Fibroblast of the conjunctiva (primary cell): ENCODE measurements at places on chromosomes 6 and 20.

DNA sequence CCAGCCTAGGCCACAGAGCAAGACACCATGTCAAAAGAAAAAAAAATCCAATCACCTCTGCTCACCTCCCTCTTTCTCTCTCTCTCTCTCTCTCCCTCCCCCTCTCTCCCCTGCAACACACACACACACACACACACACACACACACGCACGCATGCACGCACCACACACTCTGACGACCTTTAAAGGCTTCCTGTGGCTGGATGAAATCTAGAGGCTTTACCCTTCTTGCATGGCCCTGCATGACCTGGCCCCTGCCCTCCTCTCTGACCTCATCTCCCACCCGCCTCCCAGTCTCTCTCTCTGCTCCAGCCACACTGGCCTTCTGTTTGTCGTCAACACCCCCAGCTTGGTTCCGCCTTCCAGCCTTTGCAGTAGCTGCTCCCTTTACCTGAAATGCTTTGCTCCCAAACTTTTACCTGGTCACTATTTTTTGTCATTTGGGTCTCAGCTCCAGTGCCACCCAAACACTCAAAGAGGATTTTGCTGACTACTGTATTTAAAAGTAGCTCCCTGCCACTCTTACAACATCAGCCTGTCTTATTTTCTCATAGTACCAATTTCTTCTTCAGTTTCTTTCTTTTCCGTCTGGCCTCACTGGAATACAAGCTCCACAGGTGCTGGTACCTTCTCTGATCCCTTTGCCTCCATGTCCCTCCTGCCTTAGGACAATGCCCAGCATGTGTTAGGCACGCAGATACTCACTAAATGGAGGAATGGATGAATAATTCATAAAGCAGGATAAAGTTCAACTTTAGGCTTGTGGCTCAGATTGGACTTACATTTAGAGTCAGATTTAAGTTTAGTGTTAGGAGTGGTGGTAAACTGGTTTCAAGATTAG lies 4.3 kb upstream of the LTA start:
- no peak for DNase-seq

DNA sequence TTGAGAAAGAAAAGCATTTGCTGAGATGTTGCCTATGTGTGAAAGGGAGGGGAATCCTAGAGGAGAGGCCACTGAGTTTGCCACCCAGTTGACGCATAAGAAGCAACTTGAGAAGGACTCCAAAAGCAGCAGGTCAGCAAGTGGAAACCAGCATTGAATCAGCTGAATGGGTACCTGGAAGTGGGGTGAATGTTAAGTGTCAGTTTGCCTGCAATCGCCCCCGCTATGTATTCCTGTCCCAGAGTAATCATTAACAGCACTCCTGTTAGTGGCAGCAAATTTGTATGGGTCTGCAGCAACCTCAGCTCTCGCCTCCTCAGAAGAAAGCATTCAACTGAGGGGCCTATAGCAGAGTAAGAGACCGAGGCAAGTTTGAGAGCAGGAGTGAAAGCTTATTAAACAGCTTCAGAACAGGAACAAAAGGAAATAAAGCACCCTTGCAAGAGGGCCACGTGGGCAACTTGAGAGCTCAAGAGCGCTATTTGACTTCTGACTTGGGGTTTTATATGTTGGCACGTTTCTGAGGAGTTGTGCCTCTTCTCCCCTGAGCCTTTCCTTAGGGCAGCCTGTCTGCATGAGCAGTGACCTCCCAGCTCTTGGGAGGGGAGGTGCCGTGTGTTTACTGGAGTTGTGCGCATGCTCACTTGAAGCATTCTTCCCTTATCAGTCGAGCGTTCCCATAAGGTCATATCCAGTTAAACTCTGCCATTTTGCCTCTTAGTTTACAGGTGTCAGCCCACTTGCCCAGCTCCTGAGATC lies 122.6 kb upstream of the PHACTR1 start:
- no peak for DNase-seq

- no peak for DNase-seq
Measured at GRCh38 chr20:37254114-37254878, 7.3 kb downstream of the GHRH start.

GRCh38 chr6:39003072-39003471 lies 45.5 kb upstream of the GLP1R start:
- DNase-seq = no peak

DNA sequence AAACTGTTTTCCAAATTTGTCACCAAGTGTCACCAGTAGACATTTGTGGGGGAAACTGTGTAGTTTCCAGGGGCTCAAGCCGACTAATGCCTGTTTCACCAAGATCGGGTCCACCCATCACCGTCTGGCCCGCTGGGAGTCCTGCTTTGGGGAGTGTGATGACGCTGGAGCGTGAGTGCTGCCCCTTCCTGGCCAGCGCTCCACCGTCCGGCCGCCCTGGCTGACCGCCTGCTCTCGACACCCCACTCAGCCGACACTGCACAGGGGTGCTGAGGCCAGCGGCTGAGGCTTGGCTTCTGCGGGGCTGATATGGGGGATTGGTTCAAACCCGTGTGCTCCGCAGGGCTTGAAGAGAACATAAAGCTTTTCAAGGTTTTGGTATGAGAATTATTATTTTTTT lies 160.1 kb downstream of the SMOC2 start:
- DNase-seq = no peak

DNA sequence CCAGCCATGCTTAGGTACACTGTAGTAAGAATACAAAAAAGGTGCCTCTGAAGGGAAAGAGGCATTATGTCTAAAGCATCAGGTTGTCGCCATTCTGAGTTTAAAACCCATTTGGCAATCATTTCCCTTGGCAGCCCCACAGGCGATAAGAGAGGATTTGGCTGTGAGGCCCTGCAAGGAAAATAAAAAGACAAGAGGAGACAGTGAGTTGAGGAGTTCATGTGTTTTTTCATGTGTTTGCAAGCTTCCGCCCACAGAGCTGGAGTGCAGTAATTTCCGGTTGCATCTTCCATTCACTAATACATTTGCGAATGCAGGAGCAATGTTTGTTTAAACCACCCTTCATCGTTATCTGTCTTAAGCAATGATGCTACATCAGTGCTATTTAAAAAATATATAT lies 138.5 kb upstream of the SOX4 start:
- no peak for DNase-seq

DNA sequence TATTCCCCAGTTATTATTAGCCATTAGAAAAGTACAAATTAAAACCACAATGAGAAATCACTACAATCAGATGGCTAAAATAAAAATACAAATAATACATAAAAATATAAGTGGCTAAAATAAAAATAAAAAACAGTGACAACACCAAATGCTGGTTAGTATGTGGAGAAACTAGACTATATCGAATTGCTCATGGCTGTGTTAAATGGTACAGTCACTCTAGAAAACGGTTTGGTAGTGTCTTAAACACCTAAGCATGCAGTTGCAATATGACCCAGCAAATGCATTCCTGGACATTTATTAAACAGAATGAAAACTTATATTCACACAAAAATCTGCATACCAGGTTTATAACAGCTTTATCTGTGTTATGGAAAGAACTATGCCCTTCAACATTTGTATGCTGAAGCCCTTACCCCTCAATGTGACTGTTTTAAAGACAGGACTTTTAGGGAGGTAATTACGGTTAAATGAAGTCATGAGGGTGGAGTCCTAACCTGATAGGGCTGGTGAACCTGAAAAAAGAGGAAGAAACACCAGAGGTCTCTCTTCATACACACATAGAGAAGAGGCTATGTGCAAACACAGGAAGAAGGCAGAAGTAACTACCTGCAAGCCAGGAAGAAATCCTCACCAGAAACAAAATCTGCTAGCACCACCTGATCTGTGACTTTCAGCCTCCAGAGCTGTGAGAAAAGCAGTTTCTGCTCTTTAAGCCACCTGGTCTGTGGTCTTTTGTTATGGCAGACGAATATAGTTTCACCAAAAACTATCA lies 84.9 kb downstream of the ASCC3 start:
- DNase-seq = no peak

GRCh38 chr6:45454008-45454911 lies 76.5 kb upstream of the SUPT3H start:
- DNase-seq = no peak

DNA sequence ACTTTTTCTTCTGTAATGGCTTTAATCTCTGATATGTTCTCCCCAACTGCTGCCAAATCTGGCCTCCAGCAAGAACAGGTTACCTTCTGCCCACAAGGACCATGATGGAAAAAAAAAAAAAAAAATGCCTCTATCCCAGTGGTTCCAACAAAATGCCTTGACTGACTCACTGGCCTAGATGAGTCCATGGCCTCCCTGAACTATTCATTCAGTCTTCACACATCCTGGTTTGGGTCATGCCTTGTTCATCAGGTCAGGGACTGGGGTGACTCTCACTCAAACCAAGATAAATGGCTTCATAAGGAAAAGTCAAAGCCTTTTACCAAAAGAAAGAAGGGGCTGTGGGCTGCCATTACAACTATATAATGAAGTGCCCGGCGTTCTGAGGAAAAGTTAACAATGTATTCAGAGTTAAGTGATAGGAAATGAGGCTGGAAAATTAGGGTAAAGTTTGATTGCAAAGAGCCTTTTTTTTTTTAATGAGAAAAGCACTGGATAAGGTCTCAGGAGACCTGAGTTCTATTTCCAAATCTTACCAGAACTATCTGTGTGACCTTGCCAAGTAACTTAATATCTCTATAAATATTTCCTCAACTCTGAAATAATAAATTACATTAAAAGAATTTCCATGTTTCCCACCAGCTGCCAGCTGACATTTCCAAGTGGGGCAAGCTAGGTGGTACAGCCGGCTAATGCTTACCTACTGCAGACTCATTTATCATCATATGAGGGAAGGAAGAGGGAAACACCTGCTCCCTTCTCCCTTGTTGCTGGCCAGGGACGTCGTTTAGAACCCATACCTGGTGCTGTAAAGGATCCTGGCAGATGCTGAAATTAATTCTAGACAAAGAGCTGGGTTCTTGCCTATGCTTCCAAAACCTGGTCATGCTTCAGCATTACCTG lies 380.0 kb upstream of the MARCKS start:
- no peak for DNase-seq

GRCh38 chr20:58003525-58003924 lies 224.9 kb downstream of the ANKRD60 start:
- no peak for DNase-seq

GRCh38 chr20:45878076-45878761 lies 2.8 kb upstream of the ZSWIM1 start:
- DNase-seq = no peak

DNA sequence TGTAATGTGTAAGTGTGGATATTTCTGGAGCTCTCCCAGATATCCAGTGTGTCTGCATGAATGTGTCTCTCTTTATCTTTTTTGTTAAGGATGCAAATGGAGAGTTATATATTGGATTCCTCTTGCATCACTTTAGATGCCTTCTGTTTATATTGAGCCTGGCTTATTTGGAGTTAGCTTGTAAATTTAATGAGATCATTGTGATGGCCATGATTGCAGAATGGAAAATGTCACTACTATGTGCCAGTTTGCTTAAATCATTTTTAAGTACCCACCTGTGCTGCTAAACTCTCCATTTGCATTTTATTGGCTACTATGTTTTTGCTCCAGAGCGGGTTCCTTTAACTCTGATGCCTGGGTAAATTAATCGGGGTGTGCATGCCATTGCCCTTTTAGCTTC lies 334.8 kb downstream of the UTRN start:
- no peak for DNase-seq

DNA sequence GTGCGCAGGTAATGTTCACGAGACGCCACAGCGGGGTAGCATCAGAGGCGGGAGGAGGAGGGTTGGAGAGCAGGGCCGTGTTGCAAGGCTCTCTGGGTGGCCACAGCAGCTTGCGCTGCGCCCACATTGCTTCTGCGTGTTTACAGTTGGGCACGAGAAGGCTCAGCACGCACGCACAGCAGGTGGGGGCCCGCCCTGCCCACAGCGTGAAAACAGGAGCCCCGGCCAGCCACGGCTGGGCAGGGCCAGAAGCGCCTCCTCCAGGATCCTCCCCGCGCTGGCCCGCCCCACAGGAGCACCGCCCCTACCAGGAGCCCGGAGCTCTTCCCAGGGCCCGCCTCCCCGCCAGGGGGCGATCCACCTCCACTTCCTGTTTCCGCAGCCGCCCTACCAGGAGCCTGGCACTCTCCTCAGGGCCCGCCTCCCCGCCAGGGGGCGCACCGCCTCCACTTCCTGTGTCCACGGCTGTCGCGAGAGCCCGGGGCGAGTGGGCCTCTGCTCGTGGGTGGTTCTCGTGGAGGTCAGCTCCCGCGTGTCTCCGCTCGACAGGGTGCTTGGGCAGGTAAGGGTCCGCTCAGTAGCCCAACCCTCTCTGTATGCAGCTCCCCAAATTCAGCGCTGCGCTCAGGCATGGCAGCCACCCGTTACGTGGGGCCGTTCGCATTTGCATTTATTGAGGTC lies at the start of gene FAM50B:
FAM50B (plus strand) TSS at position 449 of the 681 bp plus-strand sequence. CDS start 439 bp downstream, outside the sequence.
- peak; percentile 82 for DNase-seq

- no peak for DNase-seq
Measured at GRCh38 chr6:168004945-168005344, 7.5 kb downstream of the KIF25 start.

GRCh38 chr6:92125681-92126080 lies 1293.7 kb downstream of the EPHA7 start:
- DNase-seq = no peak

GRCh38 chr6:6987749-6988148 lies 120.0 kb upstream of the RREB1 start:
- DNase-seq = no peak

DNA sequence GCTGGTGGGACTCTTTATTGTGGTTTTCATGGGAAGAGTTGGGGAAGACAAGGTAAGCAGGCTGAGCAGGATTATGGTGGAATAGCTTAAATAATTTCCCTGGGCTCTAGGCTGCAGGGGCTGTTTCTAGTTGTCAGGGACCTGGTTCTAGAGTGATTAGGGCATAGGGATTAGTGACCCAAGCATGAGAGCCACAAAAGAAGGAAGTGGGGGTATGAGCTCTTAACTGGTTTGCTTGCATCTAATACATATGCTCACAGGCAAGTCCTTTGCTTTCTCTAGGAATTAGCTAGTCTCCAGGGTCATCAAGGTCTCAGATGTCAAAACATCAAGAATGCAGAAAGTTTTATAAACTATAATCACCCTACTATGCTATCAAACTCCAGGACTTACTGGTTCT lies 67.5 kb upstream of the NRN1 start:
- no peak for DNase-seq

GRCh38 chr6:149094156-149094555 lies 223.4 kb upstream of the TAB2 start:
- DNase-seq = no peak
